Vagina (tissue), 2 donors: ENCODE measurements at places on chromosomes 13 and 19.

- DNase-seq, result no peak
These were observed 19.6 kb downstream of the CCDC8 start for GRCh38 chr19:46393456-46394401.

- no peak for DNase-seq
These were observed 52.0 kb downstream of the TDRD3 start for GRCh38 chr13:60448907-60449510.

DNA sequence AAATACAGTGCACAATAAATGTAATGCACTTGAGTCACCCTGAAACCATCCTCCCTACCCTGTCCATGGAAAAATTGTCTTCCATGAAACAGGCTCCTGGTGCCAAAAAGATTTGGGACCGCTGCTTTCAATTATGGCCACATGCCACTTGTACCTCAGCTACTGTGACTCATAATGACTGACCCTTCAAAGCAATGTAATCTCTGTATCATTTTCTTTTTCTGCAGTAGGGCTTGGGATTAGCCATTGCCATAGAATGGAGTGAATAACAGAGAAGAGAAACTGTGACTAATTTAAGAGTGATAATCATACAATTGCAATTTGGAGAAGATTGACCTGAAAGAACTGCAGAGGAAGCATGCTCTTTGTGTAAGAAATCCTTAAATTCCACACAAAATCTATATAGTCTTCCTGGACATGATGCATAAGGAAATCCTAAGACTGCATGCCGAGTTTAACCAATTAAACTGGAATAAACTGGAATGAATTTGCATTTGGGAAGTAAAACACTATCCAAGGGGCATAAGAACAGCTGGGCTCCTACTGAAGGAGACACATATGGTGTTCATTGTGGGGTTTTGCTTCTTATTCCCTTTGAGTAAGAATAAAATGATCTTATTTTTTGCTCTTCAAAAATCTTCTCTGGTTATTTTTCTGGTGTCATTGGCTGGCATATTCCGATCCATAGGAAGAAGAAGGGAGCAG is 59.5 kb upstream of the SLC7A1 start:
- no peak for DNase-seq

- DNase-seq, result no peak
These were observed 136.8 kb downstream of the MIPEP start for GRCh38 chr13:23752111-23753001.

DNA sequence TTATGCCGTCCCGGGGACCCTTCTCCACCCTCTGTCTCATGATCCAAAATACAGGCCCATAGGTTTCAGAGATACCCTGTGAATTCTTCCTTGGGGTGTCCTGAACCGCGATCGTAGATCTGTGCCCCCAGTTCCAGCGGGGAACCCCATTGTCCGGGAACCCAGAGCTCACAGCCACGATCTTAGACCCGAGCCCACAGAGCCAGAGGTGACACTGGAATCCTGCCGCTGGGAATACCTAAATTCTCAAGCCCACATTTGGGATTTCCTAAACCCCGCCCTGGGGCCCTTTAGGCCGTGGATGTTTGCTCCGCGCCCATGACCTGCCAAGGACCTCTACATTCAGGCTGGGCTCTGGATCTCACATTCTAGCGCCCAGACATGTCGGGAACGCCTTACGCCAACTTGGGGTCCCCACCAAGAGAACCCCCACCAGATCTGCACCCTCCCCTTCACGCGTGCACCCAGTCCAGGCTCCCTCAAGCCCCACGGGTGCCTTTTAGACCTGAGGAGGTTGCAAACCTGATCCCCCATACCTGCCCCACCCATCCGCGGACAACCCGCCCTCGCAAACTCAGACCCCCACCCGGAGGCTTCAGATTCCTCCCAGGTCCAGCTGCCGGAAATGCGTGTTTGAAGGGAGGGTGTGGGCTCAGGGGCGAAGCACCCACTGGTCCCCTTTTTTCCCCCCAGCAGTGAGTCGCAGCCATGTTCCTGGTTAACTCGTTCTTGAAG is 605 bp downstream of the CAPNS1 start:
- no peak for DNase-seq

DNA sequence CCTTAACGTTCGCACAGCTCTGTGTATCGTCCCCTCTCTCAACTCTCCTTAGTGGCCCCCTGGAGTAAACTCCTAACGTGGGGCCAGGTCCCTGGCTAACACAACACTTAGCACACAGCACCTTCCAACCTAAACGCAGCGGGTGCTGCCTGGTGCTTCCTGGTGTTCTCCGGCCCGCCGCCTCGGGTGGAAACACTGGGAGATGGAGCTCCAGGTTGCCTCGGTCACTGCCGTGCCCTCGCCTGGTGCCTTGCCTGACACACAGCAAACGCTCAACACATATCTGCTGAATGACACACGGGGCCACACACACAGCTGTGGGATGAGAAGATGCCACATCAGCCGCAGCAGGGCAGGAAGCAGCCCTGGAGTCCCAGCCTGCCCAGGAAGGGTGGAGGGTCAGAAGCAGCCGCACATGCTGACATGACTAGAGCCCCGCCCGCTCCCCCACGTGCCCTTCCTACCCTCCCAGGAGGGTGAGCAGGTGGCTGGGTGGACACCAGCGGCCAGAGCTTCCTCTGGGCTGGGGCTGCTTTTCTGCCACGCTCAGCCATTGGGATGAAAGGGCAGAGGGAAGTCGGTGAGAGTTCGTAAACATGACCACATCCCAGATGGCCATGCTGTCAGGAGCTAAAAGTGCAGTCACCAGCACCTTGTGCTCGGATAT is 6.6 kb downstream of the PEPD start:
- DNase-seq, result no peak

DNA sequence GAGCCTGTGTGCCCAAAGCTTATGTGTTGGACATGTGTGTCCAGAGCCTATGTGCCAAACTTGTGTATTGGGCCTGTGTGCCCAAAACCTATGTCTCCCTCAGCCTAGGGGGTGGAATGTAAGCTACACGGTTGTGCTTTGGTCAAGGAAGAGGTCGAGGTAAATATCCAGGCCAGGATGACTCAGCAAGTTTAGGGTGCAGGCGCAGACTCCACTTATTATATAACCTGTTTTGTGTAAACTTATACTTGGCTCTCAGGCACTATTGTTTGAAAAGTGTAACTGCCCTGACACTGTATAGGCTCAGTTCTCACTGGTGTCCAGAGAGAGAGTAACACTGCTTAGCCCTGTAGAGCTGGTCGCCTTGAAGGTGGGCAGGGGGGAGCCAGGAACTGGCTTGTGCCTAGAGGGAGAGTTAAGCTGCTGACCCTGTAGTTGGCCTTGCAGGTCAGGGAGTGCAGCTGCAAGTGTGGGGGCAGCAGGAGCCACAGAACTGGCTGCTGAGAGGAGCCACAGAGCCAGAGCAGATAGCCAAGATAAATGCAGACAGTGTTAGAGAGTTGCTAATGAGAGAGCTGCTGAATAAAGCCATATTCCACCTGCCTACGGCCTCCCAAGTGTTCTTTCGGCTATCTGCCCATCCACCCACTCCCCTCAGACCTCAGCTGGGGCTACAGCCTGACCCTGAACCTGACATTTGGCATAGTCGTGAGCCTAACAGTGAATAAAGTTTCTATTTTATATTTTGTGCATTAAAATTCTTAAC is 517.2 kb upstream of the SLITRK1 start:
- DNase-seq, result no peak

DNA sequence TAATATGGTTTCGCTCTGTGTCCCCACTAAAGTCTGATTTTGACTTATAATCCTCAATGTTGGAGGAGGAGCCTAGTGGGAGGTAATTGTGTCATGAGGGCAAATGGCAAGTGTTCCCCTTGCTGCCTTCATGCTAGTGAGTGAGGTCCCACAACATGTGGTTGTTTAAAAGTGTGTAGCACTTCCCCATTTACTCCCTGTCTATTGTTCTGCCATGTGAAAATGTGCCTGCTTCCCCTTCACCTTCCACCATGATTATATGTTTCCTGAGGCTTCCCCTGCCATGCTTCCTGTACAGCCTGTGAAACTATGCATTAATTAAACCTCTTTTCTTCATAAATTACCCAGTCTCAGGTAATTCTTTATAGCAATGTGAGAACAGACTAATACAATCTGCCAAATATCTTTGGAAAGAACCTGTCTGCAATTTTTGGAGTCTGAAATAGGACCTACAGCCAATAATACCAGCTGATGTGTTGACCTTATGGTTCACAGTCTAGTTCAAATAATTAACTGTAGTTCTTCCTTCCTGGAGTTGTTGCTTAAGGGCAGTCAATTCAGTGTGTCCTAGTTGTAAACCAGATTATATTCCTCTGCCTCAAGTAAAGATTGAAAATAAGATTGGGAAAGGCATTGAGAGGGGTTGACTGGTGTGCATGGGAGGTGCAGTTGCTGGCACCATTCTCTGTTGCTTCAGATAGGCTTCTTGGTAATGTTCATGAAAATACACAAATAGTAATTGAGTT is 1442.9 kb downstream of the SLITRK1 start:
- no peak for DNase-seq

- no peak for DNase-seq
These were observed 9.6 kb upstream of the ZC3H13 start for GRCh38 chr13:46062185-46062584.

- no peak for DNase-seq
These were observed 1406.4 kb downstream of the UQCRFS1 start for GRCh38 chr19:27806471-27807070.

DNA sequence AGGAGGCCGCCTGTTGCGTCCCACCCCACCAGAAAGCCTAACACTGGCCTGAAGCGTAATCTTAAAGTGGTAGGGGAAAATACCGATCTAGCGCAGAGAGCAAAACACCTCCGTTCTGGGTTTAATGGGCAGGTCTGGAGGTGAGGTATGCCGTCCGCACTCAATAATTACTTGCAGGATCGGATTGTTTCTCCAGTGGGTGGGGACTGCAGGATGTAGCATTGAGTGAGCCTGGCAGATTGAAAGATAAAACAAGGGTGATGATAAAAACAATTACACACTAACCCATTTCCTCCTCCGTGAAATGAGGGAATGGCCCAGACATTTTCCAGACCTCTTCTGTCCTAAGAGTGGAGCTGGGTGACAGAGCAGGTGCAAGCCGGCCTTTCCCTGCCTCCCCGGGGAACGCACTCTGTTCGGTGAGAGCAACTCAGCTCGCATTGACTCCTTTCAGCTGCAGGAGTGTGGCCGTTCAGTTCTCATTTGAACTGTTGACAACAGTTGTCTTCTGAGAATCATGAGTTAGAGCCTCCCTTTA is 110.2 kb upstream of the DOCK9 start:
- DNase-seq, result no peak

DNA sequence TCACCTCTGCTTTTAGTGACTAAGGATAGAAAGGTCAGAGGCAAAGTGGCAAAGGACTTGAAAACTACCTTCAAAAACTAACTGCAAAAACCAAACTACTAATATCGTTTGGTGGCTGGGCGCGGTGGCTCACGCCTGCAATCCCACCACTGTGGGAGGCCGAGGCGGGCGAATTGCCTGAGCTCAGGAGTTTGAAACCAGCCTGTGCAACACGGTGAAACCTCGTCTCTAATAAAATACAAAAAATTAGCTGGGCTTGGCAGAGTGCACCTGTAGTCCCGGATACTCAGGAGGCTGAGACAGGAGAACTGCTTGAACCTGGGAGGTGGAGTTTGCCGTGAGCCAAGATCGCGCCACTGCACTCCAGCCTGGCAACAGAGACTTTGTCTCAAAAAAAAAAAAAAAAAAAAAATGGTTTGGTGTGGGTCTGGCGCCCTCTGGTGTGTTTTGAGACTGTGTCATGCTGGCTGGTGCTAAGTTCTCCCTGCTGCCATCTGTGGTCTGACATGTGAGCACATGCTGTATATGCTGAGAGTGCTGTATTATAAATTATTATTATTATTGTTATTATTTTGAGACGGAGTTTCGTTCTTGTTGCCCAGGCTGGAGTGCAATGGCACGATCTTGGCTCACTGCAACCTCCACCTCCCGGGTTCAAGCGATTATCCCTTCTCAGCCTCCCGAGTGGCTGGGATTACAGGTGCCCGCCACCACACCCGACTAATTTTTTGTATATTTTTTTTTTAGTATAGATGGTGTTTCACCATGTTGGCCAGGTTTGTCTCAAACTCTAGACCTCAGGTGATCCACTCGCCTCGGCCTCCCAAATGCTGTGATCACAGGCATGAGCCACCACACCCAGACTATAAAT is 36.0 kb upstream of the RNF17 start:
- DNase-seq, result no peak

GRCh38 chr13:26743971-26744370 is 16.6 kb downstream of the GPR12 start:
- no peak for DNase-seq

DNA sequence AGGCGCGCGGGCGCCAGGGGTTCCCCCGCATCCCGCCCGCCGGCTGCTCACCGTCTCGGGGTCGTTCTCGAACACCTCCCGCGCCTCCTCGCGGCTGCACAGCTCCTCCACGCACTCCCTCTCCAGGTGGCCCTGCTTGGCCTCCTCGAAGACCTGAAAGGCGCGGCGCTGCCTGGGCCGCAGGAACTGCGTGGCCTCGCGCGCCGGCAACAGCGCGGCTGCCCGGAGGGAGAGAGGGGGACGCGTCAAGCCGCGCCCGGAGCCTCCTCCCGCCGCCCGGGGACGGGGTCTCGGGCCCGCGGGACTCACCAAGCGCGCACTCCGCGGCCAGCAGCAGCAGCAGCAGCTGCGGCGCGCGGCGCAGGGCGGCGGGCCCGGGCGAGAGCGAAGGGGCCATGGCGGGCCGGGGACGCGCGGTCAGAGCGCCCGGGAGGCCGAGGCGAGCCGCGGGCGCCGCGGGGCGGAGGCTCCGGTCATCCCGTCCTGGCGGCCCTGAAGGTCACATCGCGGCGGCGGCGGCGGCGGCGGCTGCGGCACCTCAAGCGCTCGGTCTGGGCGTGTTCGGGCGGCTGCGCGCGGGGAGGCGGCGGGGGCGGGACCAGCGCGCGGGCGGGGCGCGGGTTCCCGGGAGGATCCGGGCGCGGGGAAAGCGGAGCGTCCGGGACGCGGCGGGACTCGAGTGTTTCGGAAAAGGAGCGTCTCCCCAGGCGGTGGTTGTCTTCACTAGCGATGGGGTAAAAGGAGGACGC is at the start of gene GAS6:
Gene GAS6, minus strand, starts transcription at position 553 of the 749 bp plus-strand sequence. Its CDS starts 156 bp downstream, at position 397.
- no peak for DNase-seq

DNA sequence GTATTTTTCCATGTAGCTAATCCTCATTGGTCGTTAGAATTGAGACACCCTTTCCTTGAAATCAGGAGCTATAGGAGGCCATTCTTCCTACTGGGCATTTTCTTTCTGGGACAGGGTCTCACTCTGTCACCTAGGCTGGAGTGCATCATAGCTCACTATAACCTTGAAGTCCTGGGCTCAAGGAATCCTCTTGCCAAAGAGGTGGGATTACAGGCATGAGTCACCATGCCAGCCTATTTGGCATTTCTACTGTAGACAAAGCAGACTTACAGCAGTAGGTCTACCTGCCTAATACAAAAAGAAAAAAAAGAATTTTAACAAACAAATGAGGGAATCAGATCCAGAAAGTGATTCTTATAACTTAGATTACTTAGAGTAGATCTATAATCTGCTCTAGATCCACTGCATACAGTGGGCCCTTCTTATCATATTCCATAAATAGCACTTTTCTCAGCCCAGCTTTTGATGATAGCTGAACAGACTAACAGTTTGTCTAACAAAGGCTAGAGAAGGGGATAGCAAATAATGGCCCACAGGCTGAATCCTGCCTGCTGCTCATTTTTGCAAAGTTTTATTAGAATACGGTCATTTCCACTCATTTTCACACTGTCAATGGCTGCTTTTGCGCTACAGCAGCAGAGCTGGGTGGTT is 36.7 kb upstream of the USPL1 start:
- no peak for DNase-seq
